Stimulated activated CD8-positive, alpha-beta memory T cell treated with anti-CD3 and anti-CD28 coated beads, Interleukin-15, amount 100 ng/mL, for 24 hours (primary cell): ENCODE measurements at places on chromosomes 4 and X.

DNA sequence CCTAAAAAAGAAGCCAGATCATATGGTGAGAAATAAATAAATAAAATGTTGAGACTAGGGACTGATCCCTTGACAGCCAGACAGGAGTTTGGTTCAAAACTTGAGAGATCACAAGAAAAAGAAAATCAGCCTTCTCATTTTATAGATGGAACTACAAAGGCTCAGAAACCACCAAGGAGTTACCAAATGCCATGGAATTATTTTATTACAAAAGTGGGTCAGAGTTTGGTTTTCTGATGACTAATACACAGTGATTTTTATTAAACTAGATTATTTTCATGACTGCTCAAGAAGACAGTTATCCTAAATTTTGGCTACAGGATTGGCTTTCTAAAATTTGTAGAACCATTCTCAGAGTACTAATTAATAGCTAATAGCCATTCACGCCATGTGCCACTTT lies 6.2 kb downstream of the CXCL1 start:
- no peak for DNase-seq

DNA sequence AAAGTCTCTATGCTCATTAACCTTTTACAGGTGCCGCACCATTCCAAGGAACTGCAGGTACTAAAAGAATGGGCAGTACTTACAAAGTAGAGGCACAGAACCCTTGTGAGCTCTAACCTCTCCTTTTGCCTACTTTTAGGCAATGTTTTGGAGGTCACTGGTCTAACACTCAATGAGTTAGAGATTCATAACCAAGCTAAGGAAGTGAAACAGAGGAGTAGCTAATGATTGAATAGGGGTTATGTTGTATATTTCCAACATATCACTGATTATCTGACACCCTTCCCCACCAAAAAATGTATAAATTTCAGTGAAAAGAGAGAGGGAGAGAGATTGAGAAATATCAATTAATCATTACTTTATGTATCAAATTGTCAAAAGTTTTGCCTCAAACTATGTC lies 269.3 kb downstream of the PCDH7 start:
- DNase-seq = no peak

- no peak for DNase-seq
Measured at GRCh38 chrX:64977830-64978229, 1.6 kb upstream of the ZC4H2 start.

DNA sequence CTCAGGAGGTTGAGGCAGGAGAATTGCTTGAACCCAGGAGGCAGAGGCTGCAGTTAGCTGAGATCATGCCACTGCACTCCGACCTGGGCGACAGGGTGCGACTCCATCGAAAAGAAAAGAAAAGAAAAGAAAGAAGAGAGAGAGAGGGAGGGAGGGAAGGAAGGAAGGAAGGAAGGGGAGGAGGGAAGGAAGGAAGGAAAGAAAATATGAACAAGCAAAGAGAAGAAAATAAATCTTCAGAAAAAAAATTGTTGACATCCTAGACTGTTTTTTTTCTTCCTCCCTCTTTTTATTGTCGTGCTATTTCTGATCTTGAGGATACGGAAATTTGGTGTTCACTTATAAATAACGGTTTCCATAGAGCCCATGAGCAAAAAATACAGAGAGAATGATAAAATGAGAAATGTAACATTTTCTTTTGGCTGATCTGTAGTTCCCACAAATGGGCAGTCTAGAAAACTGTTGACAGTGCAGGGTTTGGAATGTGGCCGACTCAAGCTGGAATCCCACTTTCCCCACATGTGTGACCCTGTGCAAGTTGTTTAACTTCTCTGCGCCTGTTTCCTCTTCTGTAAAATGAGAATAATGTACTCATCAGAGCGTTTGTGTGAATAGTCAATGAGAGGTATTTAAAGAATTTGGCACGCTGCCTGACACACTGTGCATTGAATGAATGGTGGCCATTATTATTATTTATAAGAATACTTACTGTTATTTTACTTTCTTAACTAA lies 19.4 kb downstream of the SORBS2 start:
- no peak for DNase-seq

DNA sequence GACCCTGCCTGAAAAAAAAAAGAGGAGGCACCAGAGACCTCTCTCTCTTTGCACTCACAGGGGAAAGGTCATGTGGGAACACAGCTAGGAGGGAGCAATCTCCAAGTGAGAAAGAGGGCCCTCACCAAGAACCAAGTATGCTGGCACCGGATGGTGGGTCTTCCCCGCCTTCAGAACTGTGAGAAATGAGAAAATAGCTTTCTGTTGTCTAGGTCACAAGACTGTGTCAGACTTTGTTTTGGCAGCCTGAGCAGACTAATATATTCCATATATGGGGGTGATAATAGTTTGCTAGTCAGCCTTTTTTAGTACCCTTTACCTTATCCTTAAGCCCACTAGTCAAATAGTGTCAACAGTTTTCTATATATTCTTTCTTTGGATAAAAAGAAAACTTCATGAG lies 193.0 kb downstream of the TRIML1 start:
- DNase-seq = no peak

DNA sequence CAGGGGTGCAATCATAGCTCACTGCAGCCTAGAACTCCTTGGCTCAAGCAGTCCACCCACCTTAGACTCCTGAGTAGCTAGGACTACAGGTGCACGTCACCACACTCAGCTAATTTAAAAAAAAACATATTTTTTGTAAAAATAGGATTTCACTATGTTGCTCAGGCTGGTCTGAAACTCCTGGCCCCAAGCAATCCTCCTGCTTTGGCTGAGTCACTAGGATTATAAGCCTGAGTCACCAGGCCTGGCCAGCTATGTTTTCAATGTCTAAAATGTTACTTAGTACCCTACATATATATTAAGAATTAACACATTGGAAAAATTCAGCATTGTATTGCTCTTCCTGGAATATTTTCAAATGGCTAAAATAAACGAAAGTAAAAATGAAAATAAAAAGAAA lies 37.5 kb downstream of the PNPLA4 start:
- DNase-seq = no peak

DNA sequence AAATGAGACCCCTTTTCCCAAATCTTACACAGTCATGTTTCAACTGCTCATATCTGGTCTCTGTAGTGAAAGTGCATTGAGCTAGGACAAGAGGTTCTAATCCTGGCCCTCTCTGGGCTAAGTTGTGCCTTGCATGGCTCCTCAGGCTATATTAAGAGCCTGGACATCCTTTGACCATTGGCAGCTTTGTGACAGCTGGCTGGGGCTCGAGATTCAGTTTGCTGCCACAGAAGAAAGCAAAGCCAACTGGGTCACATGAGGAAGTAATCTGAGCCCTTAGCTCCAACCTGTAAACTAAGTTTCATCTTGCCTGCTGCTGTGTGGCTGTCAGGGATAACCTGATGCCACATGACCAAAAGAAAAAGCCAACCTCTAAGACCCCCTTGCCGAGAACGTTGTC lies 51.8 kb upstream of the JADE1 start:
- no peak for DNase-seq

GRCh38 chr4:24999392-25000089 lies 31.2 kb downstream of the LGI2 start:
- DNase-seq = no peak

GRCh38 chr4:113732967-113733527 lies 28.5 kb downstream of the CAMK2D start:
- no peak for DNase-seq

GRCh38 chr4:139975830-139976272 lies 178.1 kb downstream of the MAML3 start:
- no peak for DNase-seq

DNA sequence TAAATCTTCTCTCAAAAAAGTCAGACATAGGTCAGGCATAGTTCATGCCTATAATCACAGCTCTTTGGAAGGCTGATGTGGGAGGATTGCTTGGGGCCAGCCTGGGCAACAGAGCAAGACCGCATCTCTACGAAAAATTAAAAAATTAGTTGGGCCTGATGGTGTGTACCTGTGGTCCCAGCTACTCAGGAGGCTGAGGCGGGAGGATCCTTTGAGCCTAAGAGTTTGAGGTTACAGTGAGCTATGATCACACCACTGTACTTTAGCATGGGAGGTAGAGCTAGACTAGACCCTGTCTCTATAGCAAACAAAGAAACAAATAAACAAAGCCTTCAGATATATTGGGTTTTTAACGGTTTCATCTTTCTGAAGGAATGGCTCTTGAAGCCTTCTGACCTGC lies 62.2 kb downstream of the DIPK2B start:
- no peak for DNase-seq

DNA sequence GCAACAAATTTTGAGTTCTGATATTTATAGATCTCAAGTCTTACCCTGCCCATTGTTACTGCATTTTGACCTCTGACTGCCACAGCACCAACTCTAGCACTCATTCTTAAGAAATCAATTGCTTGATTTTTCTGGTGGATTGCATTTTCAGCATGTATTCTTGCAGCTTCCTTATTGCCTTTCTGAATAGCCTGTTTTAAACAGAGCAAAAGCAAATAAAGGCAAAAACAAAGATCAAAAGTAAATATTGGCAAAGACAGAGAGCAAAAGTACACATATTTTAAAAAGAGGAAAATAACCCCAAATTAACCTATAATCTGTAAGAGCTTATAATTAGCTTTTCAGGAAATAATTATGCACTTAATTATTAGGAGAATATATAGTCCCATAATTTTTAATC lies 129.4 kb upstream of the TENT5D start:
- no peak for DNase-seq

GRCh38 chr4:47068986-47069385 lies 37.6 kb downstream of the GABRB1 start:
- DNase-seq = no peak

- no peak for DNase-seq
Measured at GRCh38 chr4:120688791-120689190, 233.7 kb downstream of the PRDM5 start.

DNA sequence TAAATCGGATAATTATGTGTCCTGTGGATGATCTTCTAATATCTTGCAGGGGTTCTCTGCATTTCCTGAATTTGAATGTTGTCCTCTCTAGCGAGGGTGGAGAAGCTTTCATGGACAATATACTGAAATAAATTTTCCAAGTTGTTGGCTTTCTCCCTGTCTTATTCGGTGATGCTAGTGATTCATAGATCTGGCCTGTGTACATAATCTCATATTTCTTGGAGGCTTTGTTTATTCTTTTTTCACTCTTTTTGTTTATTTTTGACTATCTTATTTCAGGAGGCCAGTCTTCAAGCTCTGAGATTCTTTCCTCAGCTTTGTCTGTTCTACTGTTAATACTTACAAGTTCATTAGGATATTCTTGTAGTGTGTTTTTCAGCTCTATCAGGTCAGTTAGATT lies 20.7 kb upstream of the CLGN start:
- no peak for DNase-seq

GRCh38 chrX:123648028-123648810 lies 84.6 kb downstream of the THOC2 start:
- DNase-seq = no peak

GRCh38 chr4:153541456-153542096 lies 75.4 kb downstream of the TMEM131L start:
- DNase-seq = no peak

- no peak for DNase-seq
Measured at GRCh38 chr4:15958562-15958961, 4.4 kb downstream of the FGFBP2 start.

GRCh38 chr4:86939729-86940575 lies 5.1 kb downstream of the AFF1 start:
- no peak for DNase-seq

DNA sequence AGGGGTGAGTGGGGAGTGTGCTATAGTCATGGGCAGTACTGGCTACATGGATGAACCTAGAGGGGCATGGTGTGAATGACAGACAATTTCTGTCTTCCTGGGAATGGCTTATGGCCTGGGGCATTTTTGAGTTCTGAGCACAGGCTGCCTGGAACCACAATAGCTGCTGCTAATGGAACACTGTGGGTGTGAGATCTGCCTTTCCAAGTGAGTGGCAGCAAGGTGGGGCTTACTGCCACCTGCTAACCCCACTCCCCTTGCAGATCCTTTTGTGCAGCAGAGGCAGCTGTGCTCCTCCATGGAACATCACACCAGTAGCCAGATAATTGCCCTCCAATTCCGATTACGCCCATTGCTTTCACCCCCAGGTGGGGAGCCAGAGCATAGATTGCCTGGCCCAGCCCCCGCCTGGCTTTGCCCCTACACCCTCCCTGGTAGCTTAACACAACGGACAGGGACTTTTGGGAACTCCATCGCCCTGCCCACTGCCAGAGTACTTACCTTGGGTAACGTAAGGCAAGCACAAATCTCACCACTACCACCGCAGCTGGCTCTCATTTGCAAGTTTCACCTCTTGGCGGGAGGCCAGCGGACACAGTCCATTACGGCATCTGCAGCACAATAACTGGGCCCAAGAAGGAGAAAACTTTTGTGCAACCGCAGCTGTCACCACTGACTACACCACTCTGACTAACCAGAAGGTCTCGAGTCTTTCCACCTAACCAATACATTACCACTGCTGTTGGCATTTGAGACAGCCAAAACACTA lies 421.2 kb upstream of the NWD2 start:
- DNase-seq = no peak

GRCh38 chr4:82429728-82430192 lies 502 bp downstream of the HNRNPDL start:
- DNase-seq = no peak

- no peak for DNase-seq
Measured at GRCh38 chr4:164484551-164484950, 269.4 kb upstream of the SMIM31 start.

- no peak for DNase-seq
Measured at GRCh38 chr4:87076690-87077358, 142.0 kb downstream of the AFF1 start.

- no peak for DNase-seq
Measured at GRCh38 chr4:31458813-31459212, 738.6 kb downstream of the PCDH7 start.

DNA sequence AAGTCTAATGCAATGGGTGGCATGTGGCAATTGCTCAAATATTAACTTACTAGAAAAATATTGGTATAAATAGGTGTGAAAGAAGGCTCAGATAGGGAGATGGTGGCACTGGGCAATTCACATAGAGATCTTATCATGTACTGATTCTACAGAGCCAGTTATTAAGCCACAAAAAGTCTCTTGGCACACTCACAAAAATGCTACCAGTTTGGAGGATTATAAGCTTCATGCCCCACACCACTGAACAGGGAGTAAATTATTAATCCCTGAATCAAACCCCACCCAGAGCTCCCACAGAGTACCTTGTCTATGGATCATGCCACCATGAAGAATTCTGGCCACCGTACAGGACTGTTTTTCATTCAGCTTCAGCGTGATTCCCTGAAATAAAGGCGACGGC lies 13.8 kb downstream of the MPP1 start:
- no peak for DNase-seq
